ENCODE measurements at places on chromosomes 11 and 22.

- no peak for DNase-seq
These were observed 21.2 kb downstream of the SCGB1A1 start for GRCh38 chr11:62439785-62440602.

DNA sequence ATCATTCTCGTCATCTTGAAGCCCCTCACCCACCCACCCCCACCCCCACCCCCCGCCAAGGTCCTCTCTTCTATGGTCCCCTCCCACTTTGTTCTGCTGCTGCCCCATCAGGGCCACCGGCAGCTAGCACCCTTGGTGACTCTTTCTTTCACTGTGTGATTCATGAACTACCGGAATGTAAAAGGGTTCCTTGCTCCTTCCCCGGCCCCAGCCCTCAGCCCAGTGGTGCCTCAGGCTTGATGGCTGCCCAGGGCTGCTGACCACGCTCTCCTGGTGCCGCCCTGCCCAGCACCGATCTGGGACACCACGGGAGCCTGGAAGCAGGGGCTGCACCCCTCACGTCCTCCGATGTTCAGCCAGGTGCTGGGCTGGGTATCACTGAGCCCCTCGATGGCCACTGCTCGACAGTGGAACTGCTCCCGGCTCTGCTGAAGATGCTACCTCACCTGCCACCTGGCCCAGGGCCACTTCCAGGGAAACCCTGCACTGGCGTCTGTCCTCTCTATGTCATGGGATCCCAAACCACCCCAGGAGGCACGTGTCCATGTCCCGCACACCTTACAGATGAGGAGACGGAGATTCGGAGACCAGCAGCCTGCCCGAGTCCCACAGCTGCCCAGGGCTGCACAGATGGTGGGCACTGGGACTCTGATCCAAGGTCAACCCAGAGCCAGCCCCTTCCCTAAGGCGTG, 39.7 kb downstream of the IGLL5 start:
- DNase-seq = no peak

GRCh38 chr11:57662893-57663292, 5.0 kb upstream of the ZDHHC5 start:
- no peak for DNase-seq

DNA sequence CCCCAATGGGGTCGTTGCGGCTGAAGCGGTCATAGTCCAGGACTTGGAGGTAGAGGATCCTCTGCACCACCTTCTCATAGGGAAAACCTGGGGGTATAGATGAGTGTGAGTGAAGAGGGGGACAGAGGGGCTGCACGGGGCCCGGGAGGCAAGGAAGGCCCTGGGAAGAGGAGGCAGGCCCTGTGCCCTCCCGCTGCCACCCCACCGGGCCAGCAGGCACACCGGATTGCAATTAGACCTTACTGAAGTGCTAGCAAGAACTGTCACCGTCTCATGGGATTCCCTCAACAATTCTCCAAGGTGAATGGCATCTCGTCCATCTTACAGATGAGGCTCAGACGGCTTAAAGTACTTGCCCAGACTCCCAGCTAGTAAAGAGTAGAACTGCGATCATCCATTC, 15.9 kb downstream of the LRRC10B start:
- no peak for DNase-seq

DNA sequence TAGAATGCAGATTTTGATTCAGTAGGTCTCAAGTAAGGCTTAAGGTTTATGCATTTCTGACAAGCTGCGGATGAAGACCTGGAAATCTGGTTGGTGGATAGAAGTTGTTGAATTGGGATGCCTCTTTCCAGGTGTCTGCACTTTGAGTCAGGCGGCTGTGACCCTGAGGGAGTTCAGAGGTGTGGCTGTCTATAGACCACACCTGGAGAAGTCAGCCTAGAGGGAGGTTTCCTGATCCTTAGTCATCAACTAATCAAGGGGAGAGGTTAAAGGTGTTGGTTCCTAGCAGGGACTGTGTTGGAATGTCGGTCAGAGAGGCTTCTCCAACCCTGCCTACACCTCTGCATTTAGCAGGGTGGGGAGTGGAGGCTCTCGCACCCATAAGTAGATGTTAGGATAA, 8.0 kb downstream of the GLB1L2 start:
- DNase-seq = no peak

DNA sequence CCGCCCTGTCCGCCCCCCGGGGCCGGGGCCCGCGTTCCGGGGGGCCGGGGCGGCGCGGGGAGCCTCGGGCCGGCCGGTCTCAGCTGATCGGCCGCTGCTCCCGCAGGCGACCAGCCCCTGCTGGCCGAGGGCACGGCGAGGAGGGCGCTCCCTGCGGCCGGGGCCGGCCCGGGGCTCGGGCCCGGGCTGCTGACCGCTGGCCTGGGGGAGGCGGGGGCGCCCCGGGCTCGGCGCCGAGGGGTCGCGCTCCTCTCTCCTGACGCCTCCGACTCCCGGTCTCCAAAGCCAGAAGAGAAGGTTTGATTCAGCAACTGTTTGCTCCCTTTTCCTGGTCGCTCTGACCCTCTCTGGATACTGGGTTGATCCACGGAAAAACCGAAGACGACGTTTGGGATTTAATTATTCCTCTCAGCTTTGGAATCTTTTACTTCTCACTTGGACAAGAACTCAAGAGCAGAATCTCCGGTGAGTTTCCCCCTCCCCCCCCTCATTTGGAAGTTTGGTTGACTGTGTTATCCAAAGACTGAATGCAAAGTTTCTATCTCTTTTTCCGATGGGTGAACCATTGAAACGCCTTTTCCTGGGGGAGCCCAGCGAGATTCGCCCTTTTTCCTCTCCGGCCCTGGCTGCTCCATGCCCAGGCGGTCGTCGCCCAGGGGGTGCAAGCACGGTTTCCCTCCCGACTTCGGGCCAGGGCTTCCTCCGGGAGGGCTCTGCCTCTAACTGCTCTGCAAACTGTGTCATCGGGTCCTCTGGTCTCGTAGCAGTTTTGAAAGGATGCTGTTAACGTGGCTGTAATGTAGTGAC, 725 bp downstream of the KDM2A start:
- DNase-seq = peak; percentile 5

DNA sequence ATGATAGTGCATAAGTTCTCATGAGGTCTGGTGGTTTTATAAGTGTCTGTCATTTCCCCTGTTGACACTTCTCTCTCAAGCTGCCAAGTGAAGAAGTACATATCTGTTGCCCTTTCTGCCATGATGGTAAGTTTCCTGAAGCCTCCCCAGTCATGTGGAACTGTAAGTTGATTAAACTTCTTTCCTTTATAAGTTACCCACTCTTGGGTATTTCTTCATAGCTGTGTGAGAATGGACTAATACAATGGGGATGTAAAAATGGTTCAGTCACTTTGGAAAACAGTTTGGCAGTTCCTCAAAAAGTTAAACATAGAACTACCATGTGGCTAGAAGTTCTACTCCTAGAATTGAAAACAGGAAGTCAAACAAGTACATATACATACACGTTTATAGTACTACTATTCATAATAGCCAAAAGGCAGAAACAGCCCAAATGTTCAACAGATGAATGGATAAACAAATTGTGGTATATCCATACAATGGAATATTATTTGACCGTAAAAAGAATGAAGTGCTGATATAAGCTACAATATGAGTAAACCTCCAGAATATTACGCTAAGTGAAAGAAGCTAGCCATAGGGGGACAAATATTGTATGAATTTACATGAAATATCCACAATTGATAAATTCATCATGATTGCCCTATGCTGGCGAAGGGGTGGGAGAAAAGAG, 16.0 kb upstream of the DKK3 start:
- DNase-seq = no peak

DNA sequence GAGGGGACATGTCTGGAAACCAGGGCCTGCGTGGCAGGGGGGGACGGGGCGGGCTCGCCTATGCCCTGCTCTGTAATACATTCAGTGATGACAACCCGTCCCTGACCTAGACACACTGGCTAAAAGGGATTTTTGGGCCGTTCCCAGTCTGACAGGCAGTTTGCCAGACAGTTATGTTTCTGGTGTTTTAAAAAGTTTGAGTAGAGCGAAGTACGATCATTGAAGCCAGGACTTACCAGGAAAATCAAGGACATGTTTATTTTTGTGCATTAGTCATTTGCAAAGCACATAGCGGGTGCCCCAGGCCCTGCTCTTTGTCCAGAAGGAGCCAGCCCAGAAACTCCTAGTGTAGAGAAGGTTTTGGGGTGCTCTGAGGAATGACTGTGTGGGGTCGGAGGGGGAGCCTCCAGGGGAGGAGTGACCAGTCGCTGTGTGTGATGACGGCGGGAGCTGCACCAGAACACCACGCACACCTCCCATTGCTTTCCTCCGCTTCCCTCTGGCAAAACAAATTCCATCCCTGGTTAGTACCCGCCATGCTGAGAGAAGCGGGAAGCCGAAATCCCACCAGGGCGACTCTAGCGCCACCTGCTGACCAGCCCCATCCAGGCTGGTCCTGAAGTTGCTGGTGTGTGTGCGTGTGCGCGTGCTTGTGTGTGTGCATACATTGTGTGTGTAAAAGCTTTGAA, 50.8 kb downstream of the FBLN1 start:
- peak; percentile 39 for DNase-seq

- no peak for DNase-seq
These were observed 72.3 kb downstream of the MN1 start for GRCh38 chr22:27729246-27729645.

DNA sequence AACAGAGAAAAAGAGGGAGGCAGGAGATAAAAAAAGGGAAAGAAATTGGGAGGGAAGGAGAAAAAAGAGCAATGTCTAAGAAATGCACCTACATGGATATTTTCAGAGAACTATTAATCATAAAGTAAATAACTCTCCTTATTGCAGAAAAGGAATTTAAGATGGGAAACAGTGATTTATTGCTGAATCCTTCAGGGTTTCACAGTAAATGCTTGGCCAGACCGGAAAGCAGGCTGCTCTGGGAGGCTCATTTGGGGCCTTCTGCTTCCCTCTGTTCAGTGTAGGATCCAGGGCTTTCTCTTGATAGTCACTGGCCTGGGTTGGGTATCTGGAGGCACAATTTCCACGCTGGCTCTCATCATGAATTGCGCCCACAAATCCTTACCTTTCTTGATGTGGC, 324.3 kb upstream of the SORL1-AS1 start:
- no peak for DNase-seq

- DNase-seq = no peak
These were observed 42.1 kb downstream of the SLC36A4 start for GRCh38 chr11:93155738-93156137.

- no peak for DNase-seq
These were observed 79.1 kb upstream of the AKIP1 start for GRCh38 chr11:8831861-8832260.

DNA sequence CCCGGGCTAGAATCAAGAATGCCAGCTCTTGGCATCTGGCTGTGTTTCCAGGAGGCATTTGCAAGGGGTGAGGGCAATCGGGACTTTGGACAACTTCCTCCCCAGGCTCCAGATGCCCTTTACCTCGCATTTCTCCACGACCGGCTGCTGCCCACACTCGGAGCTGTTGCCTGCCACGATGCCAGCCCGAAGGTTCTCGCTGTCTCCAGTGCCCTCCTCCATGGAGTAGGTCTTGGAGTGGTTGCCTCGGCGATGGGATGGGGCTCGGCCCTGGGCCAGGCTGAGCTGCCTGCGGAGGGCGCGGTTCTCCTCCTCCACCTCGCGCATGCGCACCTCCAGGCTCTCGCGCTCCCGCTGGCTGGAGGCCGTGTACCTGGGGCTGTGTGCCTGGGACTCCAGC, 270.0 kb downstream of the LARGE1 start:
- no peak for DNase-seq

All from stimulated activated CD4-positive, alpha-beta T cell treated with anti-CD3 and anti-CD28 coated beads, Interleukin-1b, Interleukin-23, amount 100 ng/mL, for 4 hours (primary cell).